ENCODE measurements at places on chromosomes 13 and 19.

DNA sequence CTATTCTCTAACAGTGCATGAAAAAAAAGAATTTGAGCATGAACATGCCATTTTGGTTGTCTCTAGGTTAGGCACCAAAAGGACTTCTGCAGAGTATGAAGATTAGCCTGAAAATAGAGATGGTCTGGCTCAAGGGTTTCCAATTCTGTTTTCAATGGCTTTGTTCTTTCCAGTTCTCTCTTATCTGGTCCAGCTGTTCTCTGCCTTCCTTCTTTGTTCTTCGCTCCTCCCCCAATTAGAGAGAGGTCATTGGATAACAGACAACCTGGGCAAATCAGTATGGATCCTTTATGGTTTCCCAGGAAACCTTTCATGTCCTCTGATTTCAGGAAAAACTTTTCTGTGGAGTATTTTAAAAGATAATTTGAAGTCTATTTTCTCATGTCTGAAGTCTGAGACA lies 623.4 kb downstream of the PCDH17 start:
- no peak for DNase-seq

DNA sequence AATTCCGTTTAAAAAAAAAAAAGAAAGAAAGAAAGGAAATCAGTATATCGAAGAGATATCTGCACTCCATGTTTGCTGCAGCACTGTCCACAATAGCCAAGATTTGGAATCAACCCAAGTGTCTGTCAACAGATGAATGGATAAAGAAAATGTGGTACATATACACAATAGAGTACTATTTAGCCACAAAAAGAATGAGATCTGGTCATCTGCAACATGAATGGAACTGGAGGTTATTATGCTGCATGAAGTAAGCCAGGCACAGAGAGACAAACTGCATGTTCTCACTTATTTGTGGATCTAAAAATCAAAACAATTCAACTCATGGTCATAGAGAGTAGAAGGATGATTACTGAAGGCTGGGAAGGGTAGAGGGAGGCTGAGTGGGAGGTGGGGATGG lies 16.3 kb downstream of the ZNF565 start:
- no peak for DNase-seq

- DNase-seq, result peak; percentile 65
Measured at GRCh38 chr19:50377051-50377461, 799 bp downstream of the NR1H2 start.

- DNase-seq, result no peak
Measured at GRCh38 chr13:41905600-41906254, 55.2 kb downstream of the VWA8 start.

DNA sequence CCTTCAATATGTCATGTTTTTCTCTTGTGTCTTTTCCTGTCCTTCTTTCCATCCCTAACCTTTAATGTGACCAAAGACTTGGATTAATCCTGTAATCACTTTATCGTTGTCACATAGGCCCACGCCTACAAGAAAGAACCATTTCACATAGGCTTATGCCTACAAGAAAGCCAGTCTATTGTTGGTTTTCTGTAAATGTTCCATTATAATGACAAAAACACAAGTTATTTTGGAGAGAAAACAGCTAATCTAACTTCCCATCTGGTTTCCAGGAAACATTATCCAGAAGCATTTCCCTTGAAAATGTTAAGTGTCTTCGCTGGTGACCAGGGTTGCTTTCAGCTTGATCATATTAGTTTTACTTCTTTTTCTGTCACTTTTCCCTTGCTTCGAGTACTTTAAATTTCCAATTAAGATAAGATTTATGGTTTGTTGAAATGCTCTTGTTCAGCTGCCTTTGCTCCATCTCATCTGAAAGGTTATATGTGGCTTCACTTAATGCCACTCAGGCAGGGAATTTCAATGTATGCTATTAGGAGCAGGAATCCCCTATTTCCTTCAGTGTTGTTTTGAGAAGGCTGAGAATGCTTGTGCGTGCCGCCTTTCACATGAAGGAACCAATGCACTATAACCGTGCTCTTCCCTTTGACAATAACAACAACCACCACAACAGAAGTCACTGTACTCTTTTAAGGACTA lies 708.2 kb downstream of the EFNB2 start:
- no peak for DNase-seq

- DNase-seq, result no peak
Measured at GRCh38 chr13:111650626-111651025, 330.2 kb downstream of the TEX29 start.

GRCh38 chr13:49071341-49071937 lies 95.7 kb downstream of the FNDC3A start:
- DNase-seq, result no peak

DNA sequence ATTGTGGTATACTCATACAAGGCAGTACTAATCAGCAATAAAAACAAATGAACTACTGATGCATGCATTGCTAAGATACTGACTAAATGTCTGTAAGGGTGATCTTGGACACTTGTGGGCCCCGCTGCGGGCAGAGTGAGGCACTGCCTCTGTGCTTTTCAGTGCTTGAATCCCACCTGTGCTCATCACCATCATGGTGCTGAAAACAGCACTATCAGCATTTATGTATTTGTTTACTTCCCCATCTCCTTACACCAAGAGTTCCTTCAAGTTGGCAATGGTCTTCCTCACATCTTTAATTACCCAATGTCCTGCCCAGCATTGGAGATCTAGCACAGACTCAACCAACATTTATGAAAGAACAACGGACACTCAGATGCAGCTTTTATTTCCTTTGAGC lies 193.7 kb upstream of the RFC3 start:
- no peak for DNase-seq

GRCh38 chr13:35557475-35557874 lies 81.0 kb upstream of the MAB21L1 start:
- no peak for DNase-seq

DNA sequence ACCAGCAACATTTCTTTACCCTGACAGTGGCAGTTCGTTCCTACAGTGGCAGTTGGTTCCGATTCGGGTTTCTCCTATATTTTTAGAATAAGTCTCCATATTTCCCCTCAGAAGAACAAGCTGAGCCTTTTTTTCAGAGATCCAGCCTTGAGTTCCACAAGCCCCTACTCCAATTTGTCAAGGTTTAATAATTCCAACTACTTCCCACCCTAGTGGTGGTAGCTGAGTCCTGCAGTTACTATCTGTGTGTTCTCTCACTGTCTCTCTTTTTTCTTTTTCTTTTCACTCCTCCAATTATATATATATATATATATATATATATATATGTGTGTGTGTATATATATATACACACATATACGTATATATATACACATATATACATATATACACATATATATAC lies 1347.3 kb downstream of the PCDH9 start:
- no peak for DNase-seq

GRCh38 chr13:84497613-84498012 lies 615.3 kb upstream of the SLITRK1 start:
- DNase-seq, result no peak

- DNase-seq, result no peak
Measured at GRCh38 chr13:33263484-33263883, 22.1 kb downstream of the STARD13 start.

DNA sequence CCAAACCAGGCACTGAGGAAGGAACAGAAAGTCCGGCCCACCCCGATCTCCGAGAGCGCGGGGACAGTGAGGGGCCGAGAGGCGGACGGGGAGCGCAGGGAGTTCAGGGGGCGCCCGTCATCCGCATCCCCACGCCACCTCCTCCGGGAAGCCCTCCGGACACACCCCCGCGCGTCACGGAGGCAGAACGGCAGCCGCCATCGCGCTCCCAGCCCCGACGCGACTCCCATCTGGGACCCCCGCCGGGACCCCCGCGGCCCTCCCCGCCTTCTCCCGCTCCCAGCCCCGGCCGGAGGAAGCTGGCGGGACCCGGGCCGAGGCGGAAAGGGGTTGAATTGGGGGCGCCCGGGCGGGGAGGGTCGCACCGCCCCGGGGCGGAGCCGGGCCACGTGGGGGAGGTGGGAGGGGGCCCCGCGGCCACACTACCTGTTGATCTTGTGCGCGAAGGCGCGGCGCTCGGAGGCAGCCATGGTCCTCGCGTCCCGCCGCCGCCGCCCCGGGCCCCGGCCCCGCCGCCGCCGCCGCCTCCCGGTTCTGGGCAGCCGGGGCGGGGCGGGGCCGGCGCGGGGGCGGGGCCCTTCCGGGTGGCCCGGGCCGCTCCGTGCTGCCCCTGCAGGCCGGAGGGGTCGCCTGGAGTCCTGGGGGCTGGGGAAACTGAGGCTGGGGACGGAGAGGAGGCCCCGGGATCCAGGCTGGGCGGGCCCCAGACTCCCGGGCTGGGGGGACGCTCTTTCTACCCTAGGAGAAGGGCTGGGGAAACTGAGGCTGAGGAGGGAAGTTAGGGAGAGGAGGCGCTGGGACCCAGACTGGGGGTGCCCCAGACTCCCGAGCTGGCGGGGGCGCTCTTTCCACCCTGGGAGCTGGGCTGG lies at the start of gene DOCK6:
Gene DOCK6, minus strand, starts transcription at position 554 of the 869 bp plus-strand sequence. Its CDS starts 84 bp downstream, at position 470.
- DNase-seq, result no peak

GRCh38 chr19:32642771-32643170 lies 32.2 kb downstream of the ANKRD27 start:
- peak; percentile 89 for DNase-seq

DNA sequence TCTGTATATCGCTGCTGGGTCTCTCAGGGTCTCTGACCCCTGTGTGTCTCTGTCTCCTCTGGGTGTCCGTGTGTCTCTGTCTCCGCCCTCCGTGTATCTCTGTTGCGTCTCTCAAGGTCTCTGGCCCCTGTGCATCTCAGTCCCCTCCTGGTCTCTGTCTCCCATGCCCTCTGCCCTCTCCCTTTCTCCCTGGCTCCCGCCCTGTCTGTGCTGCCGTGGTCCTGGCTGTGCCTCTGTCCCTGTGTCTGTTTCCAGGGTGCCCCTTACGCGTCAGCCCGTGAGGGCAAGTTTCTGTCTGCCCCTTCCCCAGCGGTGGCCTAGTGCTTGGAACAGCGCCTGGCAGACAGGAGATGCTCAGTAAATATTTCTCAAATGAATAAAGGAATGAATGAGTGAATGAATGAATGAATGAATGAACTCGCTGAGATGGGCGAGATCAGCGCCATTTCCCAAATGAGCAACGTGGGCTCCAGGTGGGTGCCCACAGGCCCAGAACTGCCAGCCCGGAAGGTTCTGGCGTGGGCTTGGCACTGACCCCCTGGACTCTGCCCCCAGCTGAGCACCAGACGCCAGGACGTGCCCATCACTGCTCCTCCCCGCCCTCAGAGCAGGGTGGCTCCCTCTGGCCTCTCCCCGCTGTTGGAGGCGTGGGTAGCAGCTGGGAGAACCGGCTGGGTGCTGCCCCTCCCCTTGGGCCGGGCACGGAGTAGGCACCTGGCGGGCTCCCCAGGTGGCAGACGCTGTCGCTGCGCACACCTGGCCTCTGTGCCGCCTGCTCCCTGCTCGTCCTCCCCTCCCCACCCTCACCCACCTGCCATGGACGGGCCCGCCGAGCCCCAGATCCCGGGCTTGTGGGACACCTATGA lies at the start of gene SULT2B1:
Gene SULT2B1, plus strand, starts transcription at position 736 of the 866 bp plus-strand sequence. Its CDS starts 81 bp downstream, at position 817.
- no peak for DNase-seq

DNA sequence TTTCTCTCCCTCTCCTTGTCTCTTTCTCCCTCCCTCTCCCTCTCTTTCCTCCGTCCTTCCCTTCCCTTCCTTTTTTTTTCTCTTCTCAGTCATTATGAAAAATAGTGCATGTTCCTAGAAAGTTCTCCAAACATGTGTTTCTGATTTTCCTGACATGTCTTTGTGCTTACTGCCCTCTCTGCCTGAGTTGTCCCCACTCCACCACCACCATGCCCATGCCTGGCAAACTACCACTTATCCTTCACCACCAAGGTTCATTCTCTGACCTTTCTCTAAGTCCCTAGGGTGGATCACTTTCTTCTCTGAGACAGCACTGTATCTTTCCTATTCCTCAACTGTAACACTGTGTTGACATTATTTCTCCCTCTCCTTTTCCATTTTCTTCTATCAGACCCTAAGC lies 98.2 kb downstream of the LACC1 start:
- DNase-seq, result no peak

DNA sequence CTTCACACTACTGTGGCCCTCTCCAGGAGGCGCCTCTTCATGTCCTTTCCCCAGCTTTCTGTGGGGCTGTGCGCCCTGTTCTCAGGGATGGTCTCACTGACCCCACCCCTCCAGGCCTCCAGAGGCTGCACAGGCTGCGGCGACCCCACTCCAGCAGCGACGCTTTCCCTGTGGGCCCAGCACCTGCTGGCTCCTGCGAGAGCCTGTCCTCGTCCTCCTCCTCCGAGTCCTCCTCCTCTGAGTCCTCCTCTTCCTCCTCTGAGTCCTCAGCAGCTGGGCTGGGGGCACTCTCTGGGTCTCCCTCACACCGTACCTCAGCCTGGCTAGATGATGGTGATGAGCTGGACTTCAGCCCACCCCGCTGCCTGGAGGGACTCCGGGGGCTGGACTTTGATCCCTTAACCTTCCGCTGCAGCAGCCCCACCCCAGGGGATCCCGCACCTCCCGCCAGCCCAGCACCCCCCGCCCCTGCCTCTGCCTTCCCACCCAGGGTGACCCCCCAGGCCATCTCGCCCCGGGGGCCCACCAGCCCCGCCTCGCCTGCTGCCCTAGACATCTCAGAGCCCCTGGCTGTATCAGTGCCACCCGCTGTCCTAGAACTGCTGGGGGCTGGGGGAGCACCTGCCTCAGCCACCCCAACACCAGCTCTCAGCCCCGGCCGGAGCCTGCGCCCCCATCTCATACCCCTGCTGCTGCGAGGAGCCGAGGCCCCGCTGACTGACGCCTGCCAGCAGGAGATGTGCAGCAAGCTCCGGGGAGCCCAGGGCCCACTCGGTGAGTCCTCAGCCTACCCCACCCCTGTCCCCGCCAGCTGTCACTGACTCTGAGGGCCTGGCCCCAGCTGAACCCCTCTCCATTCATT lies 11.2 kb downstream of the ARHGAP33 start:
- DNase-seq, result no peak

DNA sequence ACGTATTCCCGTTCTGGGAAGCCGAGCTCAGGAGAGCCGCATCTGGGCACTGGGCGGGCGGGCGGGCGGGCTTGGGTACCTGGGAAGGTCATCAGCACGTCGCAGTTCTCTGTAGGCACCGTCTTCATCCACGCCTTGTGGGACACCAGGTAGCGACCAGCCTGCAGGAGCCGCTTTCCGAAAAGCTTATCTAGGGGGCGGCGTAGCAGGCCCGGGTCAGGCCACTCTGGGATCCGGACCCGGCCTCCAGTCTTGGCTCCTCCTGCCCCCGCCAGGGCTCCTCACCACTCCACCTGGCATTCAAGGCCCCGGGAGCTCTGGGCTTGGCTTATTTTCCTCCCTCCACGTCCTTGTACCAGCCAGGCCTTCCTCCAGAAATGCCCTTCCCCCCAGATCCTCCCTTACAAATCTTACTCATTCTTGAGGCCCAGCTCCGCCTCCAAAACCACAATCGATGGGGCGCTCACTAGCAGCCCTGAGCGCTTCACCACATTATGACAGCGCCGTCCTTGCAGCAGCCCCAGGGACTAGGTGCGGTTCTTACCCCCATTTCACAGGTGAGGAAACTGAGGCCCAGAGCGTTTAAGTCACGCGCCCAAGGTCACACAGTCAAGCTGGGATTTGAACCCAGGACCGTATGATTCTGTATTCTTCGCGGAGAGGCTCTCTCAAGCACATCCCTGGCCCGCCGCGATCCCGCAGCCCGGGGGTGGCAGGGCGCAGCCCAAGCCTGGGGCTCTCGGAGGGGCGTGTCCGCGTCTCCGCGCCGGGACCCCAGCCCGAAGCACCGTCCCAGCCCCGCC lies 843 bp downstream of the ANO8 start:
- DNase-seq, result peak; percentile 88

Measured in activated CD8-positive, alpha-beta T cell treated with anti-CD3 and anti-CD28 coated beads, Interleukin-2, amount 10 ng/mL, durations not matched to agents 7 days and 5 days (primary cell).